Vagina (tissue), 2 donors: ENCODE measurements at places on chromosomes 3 and 15. TPM values are rescaled to one million over a fixed set of nuclear protein-coding genes. Genes with fewer than 3 reads are reported as not detected.

The GHRL gene
- total RNA-seq, result not detected

DNA sequence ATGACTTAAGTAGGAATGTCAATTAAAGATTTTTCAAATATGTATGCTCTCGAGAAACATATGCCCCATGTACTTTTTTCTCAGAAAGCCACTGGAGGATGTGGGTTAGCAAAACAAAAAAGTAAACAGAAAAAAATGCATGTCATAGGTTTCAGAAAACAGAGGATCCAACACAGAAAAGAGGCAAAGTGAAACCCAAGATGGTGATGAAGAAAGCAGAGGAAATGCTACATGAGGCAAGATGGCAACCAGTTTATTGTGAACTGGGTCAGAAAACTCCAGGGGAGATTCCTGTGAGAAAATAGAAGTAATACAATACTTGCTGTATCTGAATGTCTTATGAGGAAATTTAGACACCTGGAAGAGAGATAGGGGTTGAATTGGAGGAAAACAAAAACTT is 30.8 kb upstream of the EOMES start:
- no peak for DNase-seq

DNA sequence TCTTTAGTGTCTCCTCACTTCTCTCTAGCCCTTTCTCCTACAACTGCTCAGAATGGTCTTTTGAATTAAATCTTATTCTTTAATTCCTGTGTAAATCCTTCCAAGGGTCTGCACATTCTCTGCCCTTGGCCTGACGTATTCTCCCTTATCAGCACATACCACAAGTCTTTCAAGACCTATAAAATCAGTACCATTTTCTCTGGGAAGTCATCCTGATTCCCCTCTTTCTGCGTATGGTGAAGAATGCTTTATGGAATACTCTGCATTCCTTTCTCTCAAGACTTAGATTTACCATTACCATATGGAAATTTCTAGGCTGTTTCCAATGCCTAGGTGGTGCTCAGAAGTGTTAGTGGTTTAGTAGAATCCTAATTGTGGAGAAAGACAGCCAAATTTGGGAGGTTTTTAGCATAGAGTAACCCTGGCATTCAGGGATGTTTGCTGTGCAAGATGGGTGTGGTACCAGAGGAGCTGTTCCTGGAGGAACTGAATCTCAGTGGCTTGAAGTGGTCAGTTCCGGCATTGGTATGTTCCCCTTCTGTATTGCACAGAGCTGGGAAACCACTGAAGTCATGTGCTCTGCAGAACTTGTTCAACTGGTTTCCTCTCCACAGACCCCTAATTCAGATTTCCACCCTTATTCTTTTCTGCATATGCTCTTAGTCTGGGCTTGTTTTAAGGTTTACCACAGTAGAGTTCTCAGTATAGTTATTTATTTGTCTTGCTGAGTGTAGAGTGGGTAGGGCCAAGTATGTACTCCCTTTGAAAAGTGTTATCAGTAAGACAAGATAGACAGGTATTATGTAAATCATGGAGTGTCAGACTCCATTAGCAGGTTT is 24.5 kb downstream of the IQGAP1 start:
- DNase-seq, result no peak

DNA sequence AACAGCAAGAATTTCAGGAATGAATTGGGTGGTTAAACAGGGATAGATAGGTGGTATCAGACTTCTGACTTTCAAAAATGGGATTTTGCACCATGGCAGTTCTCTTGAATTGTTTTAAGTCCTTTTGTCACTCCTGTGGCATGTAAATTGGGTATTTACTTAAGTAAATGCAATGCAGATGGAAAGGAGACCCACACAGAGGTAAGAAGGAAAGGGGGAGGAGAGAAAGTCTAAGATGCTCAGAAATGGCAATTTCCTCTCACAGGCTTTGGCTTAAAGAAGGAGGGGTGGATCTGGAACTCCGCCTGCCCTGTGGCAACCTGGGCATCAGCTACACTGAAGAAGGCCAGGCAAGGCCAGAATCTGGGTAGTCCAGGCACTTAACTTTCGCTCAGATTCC is 197.1 kb upstream of the UBE2E1 start:
- no peak for DNase-seq

The LRRN1 gene
- total RNA-seq, result 1.7 TPM

- DNase-seq, result no peak
Observed at GRCh38 chr3:143648708-143649107, 199.6 kb downstream of the SLC9A9 start.

DNA sequence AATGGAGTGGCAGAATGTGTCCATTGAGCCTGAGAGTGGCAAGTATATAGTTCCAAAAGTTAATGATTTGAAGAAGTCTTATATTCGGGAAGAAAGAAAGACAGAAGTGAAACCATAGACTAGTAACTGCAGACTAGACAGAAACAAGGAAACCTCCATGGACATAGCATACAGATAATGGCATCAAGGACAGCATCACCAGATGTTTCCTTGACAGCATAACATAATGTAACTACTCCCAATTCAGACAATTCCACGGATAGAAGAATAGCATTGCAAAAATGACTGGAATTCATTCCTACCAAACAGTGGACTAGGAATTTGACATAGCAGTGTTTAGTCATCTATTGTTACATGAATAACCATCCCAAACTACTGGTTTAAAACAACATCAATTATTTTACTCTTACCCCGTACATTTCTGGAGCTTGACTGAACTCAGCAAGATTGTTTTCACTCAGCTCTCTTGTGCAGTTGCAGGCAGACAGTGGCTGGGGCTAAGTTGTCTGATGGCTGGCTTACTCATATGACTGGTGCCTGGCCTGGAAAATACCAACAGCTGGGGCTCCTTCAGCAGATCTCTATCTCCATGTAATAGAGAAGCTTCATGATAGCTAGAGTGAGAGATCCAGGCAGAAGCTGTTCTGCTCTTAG is 109.7 kb upstream of the GADL1 start:
- DNase-seq, result no peak

- no peak for DNase-seq
Observed at GRCh38 chr15:53197426-53197839, 407.3 kb upstream of the ONECUT1 start.

DNA sequence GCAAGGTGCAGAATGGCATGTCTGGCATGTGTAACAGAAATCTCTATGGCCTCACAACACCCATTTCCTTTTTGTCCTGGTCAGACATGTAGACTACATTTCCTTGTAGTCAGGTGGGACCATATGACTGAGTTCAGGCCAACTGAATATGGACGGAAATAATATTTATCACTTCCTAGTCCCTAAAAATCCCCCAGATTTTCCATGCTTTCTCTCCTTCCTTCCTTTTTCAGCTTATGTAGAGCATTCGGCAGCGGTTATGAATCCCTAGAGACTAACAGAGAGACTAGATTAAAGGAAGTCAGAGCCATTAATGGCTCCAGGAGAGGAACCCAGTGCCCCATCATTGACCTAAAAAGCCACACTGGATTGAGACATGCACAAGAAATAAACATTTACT is 35.8 kb downstream of the SLC9A9 start:
- no peak for DNase-seq

DNA sequence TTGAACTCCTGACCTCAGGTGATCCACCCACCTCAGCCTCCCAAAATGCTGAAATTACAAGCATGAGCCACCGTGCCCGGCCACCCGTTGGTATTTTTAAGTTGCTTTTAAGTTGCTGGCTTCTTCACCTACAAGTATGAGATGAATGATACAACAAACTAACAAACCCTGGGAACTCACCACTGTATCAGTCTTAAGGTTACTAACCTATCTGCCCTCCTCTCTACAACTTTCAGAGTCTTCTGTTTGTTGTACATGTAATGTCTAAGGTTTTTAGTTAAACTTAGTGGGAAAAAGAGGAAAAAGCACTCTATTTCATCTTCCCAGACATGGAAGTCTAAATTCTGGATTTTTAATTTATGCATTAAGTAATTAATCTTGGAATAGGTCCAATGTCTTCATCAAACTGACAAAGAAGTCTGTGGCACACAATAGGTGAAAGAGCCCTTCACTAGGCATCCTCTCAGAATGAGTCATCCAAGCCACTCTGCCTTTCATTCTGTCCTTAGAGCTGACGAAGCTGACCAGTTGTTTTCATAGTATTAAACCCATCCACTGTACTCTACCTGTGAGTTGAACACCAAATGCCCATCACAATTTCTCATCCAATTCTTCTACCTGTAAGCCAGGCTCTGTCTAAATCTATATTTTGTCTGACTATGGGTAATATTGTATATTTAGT is 936.1 kb downstream of the TUSC7 start:
- DNase-seq, result no peak

The CX3CR1 gene
- total RNA-seq, result not detected

DNA sequence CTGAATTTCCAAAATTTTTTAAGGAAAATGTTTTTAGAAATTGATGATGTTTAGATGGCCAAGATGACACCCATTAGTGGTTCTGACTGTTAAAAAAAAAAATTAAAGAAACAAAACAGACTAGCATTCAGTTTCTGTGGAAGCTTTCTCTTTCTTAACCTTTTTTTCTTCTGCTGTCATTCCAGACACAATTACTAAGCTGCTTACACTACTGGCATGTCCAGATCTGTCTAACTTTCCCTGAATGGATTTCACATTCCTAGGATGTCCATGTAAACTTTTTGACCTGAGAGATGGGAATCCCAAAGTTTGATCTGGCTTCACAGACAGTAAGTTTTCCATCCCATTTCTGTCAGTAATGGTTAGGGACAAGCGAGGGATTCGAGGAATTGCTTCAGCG is 10.3 kb upstream of the MTMR10 start:
- no peak for DNase-seq

DNA sequence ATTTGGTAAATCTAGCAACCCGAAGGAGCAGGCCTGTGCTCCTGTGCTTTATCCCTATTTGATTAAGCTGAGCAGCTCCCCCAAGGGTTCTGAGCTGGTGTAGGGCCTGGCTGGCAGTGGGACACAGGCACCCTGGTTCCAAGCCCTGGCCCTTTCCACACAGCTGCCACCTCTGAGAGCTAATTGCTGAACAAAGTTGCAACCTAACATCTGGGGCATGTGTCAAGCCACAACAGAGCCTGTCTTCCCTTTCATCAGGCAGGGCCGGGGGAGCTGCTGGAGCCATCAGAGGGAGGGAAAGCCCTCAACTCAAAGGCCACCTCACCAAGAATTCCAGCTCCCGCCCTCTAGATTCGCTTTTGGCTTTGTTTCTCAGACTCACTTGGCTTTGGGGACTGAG is 17.1 kb upstream of the MRPS22 start:
- no peak for DNase-seq
